ENCODE measurements at places on chromosomes 7 and 10.
A peak's percentile ranks its signal among the peaks of the same experiment; 100 is the strongest.

DNA sequence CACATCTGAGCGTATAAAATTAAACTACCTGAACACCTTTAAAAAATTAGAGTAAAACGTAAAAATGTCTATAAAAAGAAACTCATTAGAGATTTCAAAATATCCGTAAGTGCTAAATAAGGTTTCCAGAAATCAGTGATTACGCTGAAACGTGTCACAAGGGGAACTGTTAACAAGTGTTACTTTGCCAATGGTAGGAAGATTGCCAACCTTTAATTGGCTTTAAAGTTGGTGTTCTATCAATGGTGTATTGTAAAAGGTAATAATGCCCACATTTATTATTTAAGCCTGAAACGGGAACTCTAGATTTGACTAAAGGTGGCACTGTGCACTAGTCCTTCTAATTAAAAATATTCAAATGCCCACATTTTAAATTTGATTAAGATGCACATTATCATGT, 37.8 kb upstream of the HIBADH start:
- DNase-seq, result no peak

DNA sequence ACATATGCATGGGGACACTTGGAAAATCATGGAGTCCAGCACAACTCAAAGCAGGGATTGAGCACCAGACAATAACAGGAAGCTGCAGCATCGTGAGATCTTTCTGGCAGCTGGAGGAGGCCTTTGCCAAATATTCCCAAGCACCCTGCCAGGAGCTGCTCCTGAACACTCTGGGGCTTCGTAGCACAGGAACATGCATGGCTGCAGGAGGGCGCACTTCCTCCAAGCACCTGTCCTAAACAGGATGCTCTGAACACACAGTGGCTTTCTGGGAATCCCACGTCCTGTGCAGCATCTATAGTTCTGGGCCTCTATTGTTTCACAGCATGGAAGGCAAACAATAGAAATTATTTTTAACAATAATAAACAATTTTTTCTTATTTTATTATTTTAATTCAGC, 4.1 kb downstream of the ABLIM1 start:
- no peak for DNase-seq

DNA sequence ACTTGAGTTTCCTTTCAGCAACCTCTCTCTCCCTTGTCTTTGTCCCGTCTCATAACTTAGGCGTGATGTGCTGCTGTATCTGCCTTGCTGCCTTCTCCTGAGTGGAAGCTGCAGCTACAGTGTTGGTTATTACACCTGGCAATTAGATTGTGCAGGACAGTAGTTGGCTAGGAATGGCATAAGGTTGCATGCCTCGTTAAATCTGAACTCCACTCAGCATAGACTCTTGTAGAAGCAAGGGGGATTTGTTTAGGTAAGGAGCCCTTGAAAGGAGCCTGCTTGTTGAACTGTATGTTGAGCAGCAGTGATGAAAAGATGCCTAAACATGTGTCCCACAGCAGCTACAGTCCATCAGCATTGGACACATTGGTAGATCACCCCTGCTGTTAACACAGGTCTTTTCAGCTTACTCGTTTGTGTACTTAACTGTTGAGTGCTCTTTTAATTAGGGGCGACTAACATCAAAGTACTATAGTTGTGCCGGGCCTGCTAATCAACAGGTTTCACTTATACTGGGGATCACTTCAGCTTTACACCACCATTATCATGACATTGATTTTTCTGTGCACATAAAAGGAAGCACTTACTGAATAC, 225.0 kb downstream of the AUTS2 start:
- no peak for DNase-seq

DNA sequence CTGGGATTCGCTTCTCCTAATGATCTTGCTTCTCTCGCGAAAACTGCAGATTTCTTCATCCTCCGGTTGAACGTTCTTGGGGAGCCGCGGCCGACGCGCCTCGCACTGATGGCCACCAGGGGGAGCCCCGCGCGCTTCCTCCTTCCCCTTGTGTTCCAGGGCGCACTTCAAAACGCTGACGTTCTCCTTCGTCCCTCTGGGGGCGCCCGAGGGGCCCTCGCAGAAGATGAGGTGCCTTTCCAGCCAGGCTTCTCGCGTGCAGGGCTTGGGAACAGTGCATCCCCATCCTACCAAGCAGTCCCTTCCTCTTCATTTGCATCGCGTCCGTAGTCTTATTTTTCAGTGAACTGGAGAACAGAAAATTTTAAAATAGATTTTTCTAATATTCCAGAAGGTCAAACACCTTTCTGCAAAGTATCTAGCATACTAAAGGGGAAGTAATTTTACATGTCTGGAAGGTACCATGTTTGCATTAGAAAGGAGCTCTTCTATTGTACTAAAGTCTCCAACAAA, 22.5 kb downstream of the GSTO2 start:
- DNase-seq, result peak; percentile 29

Data from GM04503 (cell line).